ENCODE measurements at places on chromosomes 11 and 22.

DNA sequence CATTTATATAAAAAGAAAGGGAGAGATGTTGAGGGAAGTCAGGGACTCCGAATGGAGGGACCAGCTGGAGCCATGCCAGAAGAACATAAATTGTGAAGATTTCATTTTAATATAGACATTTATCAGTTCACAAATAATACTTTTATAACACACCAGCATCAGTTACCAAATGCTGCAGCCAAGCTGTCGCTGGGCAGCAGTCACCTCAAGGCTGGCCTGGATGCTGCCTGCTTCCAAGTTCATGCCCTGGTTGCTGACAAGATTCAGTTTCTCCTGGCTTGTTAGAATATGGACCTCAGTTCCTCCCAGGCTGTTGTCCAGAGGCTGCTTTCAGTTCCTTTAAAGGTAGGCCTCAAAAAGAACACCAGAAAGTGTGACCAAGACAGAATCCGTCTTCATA, 30.8 kb upstream of the ALDH3B2 start:
- DNase-seq, result no peak

DNA sequence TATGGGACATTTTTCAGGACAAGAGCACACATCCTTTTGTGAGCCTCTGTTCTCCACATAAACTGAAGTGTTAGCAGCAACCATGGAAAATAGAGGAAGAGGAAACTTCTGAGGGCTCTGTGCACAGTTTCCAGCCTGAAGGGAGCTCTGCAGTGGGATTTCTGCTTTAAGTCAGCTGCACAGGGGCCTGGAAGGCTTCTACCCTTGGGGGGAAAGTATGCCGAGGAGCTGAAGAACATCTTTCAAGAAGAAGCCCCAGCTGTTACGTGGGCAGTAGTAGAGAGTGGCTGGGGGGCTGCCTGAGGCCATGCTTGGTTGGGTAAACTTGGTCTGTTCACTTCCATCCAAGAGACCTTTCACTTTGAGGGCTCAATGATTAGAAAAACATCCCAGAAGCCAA, 82.7 kb upstream of the EED start:
- DNase-seq, result no peak

DNA sequence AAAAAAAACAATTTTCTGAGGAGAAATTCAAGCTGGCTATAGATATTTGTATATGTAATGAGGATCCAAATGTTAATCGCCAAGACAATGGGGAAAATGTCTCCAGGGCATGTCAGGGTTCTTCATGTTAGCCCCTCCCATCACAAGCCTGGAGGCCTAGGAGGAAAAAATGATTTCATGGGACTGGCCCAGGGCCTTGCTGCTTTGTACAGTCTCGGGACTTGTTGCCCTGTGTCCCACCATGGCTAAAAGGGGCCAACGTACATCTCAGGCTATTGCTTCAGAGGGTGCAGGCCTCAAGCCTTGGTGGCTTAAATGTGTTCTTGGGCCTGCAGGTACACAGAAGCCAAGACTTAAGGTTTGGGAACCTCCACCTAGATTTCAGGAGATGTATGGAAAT, 62.1 kb upstream of the SLC5A12 start:
- DNase-seq, result no peak

- no peak for DNase-seq
Observed at GRCh38 chr11:93935826-93936225, 85.3 kb upstream of the HEPHL1 start.

DNA sequence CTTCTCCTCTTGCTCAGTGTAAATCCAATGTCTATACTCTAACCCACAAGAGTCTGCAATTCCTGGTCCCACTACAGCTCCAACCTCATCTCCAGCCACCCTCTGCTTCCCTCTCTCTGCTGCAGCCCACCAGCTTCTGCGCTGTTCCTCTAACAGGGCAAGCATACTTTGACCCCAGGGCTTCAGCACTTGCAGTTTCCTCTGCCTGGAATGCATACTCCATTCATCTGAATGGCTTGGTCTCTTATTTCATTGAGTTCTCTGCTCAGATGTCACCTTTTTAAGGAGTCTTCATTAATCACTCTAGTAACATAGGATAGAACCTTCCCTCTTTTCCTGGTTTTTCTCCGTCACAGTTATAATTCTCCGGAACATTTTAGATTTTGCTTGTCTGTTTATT, 141.6 kb downstream of the BUD13 start:
- DNase-seq, result no peak

- DNase-seq, result no peak
Observed at GRCh38 chr11:28704801-28705200, 596.6 kb downstream of the METTL15 start.

GRCh38 chr11:119262668-119263351, 54.1 kb downstream of the MCAM start:
- no peak for DNase-seq

DNA sequence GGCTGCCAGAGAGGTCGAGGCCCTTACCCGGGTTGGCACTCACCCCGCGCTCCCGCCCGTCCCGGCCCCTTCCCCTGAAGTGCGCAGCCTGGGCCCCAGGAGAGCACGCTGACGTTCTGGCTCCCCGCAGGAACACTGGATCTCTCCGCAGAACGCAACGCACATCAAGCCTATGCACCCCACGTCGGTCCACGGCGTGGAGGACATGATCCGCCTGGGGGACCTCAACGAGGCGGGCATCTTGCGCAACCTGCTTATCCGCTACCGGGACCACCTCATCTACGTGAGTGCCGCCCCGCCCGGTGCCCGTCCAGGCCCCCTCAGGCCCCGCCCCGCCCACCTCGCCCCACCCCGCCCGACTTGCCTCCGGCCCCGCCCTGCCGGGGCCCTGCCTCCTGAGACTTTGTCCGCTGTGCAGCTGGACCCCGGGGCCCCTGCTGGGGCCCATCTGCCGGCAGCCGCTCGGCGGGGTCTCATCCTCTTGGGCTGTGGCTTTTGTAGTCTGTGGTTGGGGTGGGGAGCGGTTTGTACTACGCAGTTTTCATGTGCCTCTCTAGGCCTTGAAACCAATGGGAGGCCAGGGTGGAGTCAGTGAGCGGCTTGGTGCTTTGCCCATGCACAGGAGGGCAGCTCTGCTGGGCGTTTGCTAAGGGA, 19.7 kb downstream of the MYO7A start:
- no peak for DNase-seq

DNA sequence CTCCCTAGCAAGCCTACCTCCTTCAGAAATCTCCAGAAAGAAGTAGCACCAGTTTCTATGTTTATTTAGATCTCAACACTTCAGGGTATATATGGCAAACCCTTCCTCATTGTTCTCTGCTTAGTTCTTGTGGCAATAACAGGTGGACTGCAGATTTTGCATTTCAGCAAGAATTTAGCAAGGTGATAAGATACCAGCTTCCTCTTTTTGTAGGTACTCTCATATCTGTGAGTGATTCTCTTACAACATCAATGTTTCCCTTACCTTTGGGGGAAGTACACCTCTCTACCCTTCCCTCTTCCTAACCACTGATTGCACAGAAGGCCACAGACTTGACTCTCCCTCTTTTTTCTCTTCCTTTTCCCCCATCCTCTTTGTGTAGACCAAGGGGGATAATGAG, 230.9 kb upstream of the SESN3 start:
- no peak for DNase-seq

DNA sequence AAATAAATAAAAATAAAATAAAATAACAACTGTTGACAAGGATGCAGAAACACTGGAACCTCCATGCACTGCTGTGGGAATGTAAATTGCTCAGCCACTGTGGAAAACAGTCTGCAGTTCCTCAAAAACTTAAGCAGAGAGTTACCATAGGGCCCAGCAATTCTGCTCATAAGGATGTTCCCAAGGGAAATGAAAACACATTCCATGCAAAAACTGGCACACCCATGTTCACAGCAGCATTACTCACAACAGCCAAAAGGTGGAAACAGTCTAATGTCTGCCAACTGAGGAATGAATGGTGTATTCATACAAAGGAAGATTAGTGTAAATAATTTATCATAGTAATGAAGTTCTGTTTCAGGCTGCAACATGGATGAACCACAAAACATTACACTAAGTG, 3.2 kb upstream of the KRTAP5-10 start:
- DNase-seq, result no peak

DNA sequence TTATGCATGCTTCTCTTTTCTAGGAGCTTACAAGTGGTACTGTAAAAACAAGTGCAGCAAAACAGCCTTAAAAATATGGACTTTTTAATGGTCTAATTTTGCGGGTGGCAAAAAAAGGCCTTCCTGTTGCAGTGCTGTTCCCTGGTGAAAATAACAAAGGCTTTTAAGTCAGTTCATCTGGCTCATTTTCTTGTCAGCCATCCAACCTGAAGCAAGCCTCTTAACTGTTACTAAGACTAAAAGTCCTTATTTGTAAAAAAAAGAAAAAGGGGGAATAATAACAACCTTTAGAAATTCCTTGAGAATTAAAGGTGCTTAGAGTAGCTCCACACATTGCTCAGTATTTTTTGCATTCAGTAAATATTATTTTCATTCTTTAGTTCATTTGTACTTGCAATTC, 200.5 kb upstream of the CHORDC1 start:
- DNase-seq, result no peak

DNA sequence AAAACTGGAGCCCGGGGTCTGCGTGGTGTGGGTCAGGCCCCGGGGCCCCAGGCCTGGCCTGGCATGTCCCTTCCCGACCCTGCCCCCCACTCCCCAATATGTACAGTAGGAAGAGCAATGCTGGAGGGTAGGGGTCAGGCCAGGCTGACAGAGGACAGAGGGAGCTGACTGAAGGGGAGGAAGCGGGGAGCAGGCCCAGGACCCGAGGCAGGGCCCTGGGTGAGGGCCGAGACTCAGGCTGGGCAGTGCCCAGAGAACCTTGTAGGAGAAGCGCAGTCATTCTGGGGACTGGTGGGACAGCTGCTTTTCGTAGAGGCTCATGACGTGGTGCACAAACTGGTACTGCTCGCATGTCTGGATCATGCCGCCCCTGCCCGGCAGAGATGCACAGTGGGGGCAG, 2.7 kb upstream of the IGSF22 start:
- DNase-seq, result no peak

- no peak for DNase-seq
Observed at GRCh38 chr22:31944700-31945442, 536 bp downstream of the YWHAH start.

DNA sequence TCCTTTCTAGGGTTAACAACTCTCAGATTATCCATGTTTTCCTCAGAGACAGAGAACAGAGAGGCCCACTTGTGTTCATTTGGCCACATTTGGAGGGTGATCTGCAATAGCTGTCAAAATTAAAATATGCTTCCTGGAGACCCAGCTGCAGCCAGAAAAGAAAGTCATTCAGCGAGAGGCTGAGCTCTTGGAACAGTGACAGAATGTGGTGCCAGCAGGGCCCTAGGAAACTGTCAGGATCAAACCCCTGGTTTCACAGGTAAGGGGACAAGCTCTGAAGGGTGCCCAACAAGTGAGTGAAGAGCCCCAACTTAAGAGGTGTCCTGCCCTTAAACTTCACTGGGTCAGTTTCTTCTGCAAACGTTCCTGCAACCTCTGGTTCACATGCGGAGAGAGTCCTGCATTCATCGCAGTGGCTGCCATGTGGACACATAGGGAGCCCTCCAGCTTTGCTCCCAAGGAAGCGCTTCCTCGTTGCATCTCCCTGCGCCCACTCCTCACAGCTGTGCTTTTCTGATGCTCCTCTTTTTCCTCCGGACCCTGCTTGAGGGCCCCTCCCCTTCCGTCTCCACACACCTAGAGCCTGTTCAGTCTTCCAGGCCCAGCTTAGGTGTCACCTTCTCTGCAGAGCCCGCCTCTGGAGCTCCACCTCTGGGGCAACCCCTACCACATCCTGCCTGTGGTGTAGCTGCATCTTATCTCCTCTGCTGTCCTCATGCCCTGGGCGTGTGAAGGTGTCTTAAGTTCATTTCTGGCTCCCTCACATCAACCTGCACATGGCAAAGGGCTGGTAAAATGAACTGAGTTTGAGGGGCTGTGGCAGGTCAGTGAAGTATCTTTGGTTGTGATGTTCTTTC, 3.9 kb downstream of the UCP3 start:
- DNase-seq, result no peak

GRCh38 chr11:123391646-123392348, 38.3 kb upstream of the GRAMD1B start:
- no peak for DNase-seq

- peak; percentile 10 for DNase-seq
Observed at GRCh38 chr22:27397954-27398342, 403.6 kb downstream of the MN1 start.

- DNase-seq, result no peak
Observed at GRCh38 chr11:79400717-79401330, 40.0 kb downstream of the TENM4 start.

DNA sequence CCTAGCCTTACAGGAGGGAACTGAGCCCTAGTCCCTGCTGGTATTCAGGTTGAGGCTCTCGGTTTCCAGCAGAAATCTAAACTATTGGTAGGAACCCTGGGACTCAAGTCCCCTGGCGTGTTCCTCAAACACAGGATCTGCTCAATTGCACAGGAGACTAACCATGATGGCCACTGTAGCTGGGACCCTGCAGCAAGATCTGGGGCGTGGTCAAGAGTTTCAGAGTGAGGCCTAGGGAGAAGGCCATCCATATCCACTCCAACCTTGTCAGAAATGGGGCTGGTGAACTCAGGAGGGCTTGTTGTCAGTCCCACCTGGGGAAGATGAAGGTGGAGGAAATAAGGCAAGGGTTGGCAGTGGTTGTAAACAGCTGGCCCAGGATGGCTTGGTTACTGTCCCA, 49.9 kb upstream of the PAX6 start:
- DNase-seq, result no peak

DNA sequence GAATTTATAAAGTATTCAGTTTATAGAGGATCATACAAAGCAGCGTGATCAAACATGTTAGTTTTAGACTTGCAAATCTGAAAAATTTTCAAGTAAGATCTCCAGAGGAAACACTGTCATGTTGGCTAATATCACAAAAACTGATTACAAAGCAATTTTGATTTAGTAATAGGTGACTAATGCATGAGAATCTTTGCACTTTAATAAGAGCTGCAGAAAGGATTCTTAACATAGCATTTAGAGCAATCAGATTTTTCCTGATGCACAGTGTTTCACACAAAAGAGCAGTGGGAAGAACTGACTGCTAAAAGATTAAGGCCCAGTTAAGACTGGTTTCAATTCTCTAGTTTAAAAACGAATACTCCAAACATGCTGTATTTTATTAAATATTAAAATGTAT, 321.2 kb downstream of the GUCY1A2 start:
- peak; percentile 38 for DNase-seq

DNA sequence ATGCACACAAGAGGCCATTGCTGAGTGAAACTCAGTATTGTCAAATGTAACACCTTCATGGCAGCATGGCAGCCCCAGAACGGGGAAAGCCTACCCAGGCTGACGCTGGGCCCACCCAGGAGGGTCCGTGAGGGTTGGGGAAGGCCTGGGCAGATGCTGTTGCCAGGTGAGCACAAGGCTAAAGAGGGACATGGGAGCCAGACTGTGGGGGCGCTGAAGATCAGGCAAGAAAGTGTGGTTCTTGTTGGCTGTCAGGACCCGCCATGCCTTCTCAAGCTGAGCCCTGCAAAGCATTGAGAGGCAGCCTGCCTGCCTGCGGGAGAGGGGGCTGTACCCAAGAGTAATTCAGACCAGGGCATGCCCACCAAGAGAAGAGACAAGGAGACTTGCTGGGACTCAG, 85.0 kb upstream of the PITPNB start:
- no peak for DNase-seq

- DNase-seq, result no peak
Observed at GRCh38 chr11:22749536-22749935, 80.1 kb downstream of the SVIP start.

All from AG04450 (cell line).